Activated T-helper 1 cell treated with anti-CD3 and anti-CD28 coated beads, Interleukin-12 subunit alpha, Interleukin-12 subunit beta, Interleukin-2, Interleukin-4 antibody, amounts not matched to agents 30 ng/mL and 10 ng/mL and 1 ng/mL, durations not matched to agents 14 hours and 24 hours and 36 hours (primary cell): ENCODE measurements at places on chromosomes 2 and 18. TPM values are rescaled to one million over a fixed set of nuclear protein-coding genes. Genes with fewer than 3 reads are reported as not detected.

DNA sequence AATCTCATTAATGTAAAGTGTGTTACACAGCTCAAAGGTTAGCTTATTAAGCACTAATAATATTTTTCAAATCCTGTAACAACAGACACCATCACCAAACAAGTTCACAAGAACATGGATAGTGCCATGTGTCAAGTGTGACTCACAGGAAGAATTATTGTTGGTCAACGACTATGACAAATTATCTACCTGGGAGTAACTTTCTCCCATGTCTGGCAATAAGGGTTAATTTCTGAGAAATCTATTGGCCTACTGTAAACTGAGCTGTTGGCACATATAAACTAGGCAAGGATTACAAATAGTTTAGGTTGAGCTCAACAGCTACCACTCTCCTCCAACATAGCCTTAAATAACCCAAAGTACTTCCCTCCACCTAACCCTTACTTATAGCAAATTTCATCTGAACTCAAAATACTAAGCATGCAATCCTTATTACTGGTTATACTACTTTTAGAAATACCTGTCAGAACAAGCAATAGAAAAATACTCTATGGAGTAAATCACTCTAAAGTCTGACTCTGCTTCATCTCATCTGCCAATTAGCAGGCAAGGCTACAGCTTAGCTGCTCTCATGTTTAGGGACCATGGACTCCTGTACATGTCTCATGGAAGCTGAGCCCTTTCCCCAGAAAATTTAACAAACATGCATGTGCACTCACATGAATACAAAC is 223.0 kb downstream of the NBAS start:
- H3K36me3 ChIP-seq: peaks cover 18% of the 10 kb centered on the region
- no peak overlapping the region for H3K27ac ChIP-seq
- no peaks in the 10 kb centered on the region for H3K27me3 ChIP-seq
- DNase-seq: no peak
- peaks cover 5% of the 10 kb centered on the region for H3K4me1 ChIP-seq

- H3K4me1 ChIP-seq: no peaks in the 10 kb centered on the region
- H3K36me3 ChIP-seq: peaks cover 2% of the 10 kb centered on the region
- no peak overlapping the region for H3K4me3 ChIP-seq
- no peak for DNase-seq
These were observed 75.4 kb downstream of the SP110 start for GRCh38 chr2:230144355-230144754.

The ATP8B1 gene
- 0.05 and 0.16 TPM in 2 replicates for total RNA-seq

DNA sequence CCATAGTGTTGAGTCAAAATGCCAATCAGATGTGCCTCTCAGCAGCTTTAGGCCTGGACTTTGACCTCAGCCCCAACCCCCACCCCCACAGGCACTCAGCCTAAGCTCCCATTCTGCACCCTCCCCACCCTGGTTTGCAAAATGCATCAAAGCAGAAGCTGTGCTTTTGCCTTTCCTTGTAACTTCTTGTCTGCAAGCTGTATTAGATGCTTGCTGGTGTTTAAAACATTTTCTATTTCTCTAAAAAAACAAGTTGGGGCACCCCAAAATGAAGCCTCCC is 26.6 kb upstream of the STEAP3 start:
- no peaks in the 10 kb centered on the region for H3K36me3 ChIP-seq
- no peak for DNase-seq
- no peak overlapping the region for H3K27ac ChIP-seq
- H3K4me3 ChIP-seq: no peak overlapping the region
- H3K4me1 ChIP-seq: no peaks in the 10 kb centered on the region

DNA sequence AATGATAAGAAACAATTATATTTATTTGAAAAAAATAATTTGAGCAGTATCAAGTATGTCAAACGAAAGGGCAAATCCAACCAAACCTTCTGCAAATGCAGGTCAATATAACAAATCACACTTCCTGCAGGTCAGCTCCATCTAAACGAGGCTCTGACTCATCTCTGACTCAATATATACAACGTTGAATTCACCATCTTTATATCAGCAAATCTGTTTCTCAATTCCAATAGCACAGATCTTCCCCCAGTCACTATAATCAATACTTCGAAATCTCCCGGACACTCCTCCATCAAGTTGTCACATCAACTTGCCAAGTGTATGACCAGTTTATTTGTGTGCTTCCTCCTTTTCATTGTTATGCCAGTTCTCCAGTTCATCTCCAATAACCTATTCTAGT is 388.9 kb downstream of the ZEB2 start:
- H3K4me1 ChIP-seq: no peaks in the 10 kb centered on the region
- no peaks in the 10 kb centered on the region for H3K36me3 ChIP-seq
- H3K4me3 ChIP-seq: no peak overlapping the region
- no peak overlapping the region for H3K27ac ChIP-seq

The ASXL3 gene
- total RNA-seq: not detected in 2 replicates

DNA sequence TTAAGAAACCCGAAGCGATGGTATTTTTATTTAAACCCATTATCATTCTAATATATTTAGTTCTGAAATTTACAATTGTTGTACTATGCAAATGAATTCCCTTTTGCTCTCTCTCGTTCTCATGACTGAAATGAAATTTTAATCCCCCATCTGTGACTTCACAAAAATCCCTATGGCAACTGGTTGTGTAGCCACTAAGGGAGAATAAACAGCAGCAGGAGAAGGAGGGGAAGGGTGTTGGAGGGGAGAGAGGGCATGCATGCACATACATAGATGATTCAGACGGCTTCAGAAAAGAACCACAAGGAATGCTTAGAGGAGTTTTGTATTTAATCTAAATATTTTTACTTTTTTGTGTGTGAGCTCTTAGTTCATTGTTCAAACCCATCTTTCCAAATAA is 36.8 kb downstream of the CPS1 start:
- no peaks in the 10 kb centered on the region for H3K4me1 ChIP-seq
- H3K27me3 ChIP-seq: no peaks in the 10 kb centered on the region
- no peak overlapping the region for H3K27ac ChIP-seq
- no peak overlapping the region for H3K4me3 ChIP-seq
- no peak for DNase-seq
- H3K36me3 ChIP-seq: no peaks in the 10 kb centered on the region

DNA sequence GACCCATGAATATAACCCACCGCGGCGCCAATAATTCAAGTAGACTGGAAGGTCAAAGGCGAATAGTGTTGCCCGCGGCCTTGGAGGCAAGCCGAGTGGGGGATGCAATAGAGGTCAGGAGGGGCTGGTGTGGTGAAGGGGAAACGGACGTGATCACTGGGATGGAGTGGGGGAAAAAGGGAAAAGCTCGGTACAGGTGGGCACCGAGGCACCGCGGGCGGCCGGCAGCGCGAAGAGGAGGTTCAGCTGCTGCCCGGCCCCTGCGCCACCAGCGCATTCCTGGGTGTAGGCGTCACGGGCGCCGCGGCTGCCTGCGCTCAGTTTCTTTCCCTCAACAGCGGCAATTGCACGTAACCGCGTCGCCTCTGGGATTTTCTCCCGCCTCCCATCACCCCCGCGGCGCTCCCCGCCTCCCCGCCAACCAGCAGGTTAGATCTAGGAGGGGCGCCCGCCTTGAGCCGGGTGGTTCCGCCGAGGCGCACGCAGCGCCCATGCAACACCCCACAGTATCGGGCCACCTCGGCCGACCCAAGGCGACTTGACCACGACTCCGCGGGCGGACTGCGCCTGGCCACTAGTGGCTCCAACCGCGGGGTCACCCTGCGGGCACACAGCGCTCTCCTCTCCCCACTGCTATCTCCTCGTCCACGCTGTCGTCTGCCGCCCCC is 1.5 kb downstream of the RND3 start:
- no peak for DNase-seq
- no peaks in the 10 kb centered on the region for H3K36me3 ChIP-seq
- H3K4me1 ChIP-seq: peaks cover 13% of the 10 kb centered on the region
- no peak overlapping the region for H3K27ac ChIP-seq
- H3K4me3 ChIP-seq: peak overlapping the region; percentile 66
- peaks cover 52% of the 10 kb centered on the region for H3K27me3 ChIP-seq
